ENCODE measurements at places on chromosomes 4 and X.

GRCh38 chrX:23633834-23634580, 33.3 kb upstream of the PRDX4 start:
- no peak for DNase-seq

GRCh38 chr4:157014621-157015591, 43.3 kb upstream of the PDGFC start:
- no peak for DNase-seq

GRCh38 chr4:141133146-141133998, at the start of gene RNF150:
Gene RNF150, minus strand, starts transcription at chr4:141133469.
- peak; percentile 79 for DNase-seq

- no peak for DNase-seq
These were observed 107.8 kb downstream of the CCSER1 start for GRCh38 chr4:90234916-90235547.

DNA sequence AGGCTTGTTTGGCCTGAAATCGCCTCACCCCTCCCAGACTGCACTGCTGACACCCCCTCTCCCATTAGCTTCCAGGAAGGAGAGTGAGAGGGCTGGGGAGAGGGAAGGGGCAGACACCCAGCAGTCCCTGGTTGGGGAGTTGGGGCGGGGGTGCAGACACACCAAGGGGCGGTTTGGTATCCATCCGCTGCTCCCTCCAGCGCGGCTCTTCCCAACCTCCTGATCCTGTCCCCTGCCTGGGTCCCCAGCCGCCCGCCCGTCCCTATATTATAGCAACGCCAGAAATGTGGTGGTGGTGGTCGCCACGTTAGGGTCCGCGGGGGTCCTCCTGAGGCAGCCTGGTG, 24.9 kb downstream of the GPRASP3 start:
- DNase-seq = no peak

GRCh38 chr4:151631349-151631748, 129.5 kb downstream of the GATB start:
- DNase-seq = no peak
